ENCODE measurements at places on chromosomes 1 and 21.

DNA sequence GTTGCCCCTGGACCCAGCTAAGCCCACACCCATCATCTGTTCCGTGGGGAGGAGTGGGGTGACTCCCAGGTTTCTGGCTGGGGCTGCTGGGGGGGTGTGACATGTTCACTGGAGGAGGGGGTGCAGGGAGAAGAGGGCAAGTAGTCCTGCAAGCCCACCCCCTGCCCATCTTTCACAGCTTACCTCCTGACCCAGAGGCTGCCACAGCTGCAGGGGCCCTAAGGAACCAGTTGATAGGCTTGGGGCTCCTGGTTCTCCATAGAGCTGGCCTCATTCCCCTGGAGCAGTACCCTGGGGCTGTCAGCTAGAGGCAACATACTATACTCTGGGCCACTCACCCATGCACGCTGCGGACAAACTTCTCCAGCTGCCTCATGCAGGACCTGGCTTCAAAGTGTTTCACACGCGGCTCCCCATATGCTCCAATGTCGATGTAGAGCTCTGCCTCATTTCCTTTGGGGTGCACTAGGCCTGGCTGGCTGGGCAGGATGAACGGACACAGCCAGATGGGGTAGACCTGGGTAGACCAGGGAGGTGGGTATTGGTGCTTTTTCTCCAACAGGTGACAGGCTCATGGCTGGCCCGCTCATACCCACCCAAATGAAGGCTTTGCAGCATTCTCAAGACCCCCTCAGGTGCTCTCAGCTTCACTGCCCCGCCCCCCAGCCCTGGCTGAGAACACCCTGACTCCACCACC, 33.8 kb downstream of the DHCR24 start:
- no peaks in the 10 kb centered on the region for H3K27me3 ChIP-seq
- peaks cover 60% of the 10 kb centered on the region for H3K36me3 ChIP-seq
- no peak overlapping the region for H3K4me3 ChIP-seq

- H3K36me3 ChIP-seq: no peaks in the 10 kb centered on the region
- H3K27me3 ChIP-seq: peaks cover 54% of the 10 kb centered on the region
- no peak overlapping the region for H3K4me3 ChIP-seq
Observed at GRCh38 chr1:39081271-39082009, 55.3 kb downstream of the NDUFS5 start.

- H3K27ac ChIP-seq: no peak overlapping the region
- H3K27me3 ChIP-seq: no peaks in the 10 kb centered on the region
- DNase-seq: no peak
- H3K4me1 ChIP-seq: peaks cover 2% of the 10 kb centered on the region
Observed at GRCh38 chr1:86957221-86957620, 42.8 kb downstream of the HS2ST1 start.

DNA sequence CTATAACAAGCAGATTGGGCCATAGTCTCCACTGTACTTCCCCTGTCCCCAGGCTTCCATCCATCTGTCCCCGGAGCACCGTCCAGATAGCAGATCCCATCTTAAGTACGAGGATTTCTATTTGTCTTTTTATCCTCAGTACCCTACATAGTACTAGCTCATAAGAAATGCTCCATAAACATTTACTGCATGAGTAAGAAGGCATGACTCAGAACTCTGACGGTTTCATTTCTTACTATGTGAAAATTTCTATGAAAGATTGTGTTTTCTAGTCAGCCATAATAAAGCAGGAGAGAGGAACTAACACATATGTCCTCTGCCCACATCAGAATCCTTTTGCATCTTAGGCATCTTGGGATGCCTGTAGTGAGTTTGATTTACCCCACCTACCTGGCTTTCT, 49.5 kb downstream of the CHD1L start:
- H3K36me3 ChIP-seq: peaks cover 94% of the 10 kb centered on the region
- no peak overlapping the region for H3K27ac ChIP-seq
- no peaks in the 10 kb centered on the region for H3K27me3 ChIP-seq

GRCh38 chr1:72516264-72516663, 233.9 kb upstream of the NEGR1 start:
- no peak overlapping the region for H3K27ac ChIP-seq
- no peaks in the 10 kb centered on the region for H3K27me3 ChIP-seq
- no peak overlapping the region for H3K4me3 ChIP-seq
- DNase-seq: no peak

- H3K27me3 ChIP-seq: no peaks in the 10 kb centered on the region
- H3K36me3 ChIP-seq: no peaks in the 10 kb centered on the region
- no peak for DNase-seq
Observed at GRCh38 chr1:22857661-22858060, 115.0 kb downstream of the LACTBL1 start.

GRCh38 chr1:1989102-1989542, 14.5 kb downstream of the CFAP74 start:
- no peaks in the 10 kb centered on the region for H3K36me3 ChIP-seq
- H3K27me3 ChIP-seq: peaks cover 12% of the 10 kb centered on the region
- no peak overlapping the region for H3K27ac ChIP-seq
- peaks cover 2% of the 10 kb centered on the region for H3K4me1 ChIP-seq
